ENCODE measurements at places on chromosomes 11 and 22.

DNA sequence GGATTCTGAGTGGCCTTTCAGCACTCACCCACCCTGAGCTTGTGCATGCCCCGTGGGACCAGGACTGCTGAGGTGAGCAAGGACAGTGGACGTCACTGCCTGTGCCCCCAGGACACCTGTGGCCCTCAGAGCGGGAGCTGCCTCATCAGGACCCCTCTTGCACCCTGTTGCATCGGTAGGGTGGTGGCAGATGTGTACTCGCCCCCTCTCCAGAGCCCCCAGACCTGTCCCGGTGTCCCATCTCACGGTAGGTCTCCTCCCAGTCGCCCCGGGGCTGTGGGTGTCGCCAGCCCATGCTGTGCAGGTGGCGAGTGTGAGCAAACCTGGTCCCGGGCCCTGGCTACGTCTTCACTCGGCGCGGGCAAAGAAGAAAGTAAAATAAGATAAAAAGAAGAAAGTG is 374.2 kb downstream of the TBC1D22A start:
- no peak for DNase-seq

- DNase-seq, result no peak
Measured at GRCh38 chr22:29117799-29118477, 45.1 kb downstream of the KREMEN1 start.

GRCh38 chr11:8747173-8747572 is 64.6 kb downstream of the RPL27A start:
- DNase-seq, result no peak

DNA sequence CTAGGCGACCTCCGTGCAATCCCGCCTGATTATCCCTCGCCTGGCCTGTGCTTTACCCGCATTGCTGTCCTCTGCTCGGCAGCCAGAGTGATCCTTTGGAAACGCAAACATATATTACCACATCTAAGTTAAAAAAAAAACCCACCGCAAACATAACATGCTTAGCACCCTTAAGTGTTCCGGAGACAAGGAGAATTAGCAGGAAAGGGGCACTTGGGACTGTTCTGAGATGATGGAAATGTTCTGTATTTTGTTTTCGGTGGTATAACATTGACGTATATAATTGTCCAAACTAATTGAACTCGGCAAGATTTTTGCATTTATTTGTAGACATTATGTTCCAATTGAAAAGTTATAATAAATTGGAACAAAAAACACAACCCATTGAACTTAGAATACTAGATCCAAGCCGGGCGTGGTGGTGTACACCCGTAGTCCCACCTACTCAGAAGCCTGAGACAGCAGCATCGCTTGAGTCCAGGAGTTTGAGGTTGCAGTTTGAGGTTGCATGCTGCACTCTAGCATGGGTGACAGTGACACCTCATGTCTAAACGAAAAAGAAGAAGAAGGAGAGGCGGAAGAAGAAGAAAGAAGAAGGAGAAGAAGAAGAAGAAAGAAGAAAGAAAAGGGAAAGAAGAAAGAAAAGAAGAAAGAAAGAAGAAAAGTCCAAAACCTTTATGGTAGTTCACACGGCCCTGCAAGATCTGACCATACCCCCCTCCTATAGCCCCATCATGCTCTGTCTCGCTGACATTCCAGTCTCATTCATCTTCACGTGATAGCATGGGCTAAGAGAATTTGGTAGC is 604 bp upstream of the POLR3H start:
- no peak for DNase-seq

DNA sequence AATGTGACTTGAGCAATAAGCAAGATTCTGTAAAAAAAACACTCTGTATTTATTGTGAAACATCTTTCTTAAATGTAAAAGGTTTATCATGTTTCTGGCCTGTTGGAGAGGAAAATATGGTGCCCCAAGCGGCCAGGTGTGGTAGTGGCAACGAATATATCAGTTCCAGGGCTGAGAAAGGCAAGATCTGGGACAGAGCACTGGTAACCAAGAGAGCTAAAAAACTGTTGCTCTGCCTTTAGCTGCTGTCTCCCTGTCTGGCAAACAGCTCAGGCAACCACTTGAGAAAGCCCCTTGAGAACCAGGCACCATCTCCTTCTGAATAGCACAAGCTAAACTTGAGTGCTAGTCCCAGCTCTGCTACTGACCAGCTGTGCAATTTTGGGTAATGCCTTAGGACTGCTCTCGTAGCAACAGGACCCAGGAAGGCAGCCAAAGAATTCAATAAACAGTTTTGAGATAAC is 129.9 kb downstream of the KCNC1 start:
- no peak for DNase-seq

- DNase-seq, result no peak
Measured at GRCh38 chr11:9688716-9689511, 25.0 kb downstream of the SWAP70 start.

GRCh38 chr22:36608987-36609386 is 80.0 kb upstream of the EIF3D start:
- DNase-seq, result no peak

DNA sequence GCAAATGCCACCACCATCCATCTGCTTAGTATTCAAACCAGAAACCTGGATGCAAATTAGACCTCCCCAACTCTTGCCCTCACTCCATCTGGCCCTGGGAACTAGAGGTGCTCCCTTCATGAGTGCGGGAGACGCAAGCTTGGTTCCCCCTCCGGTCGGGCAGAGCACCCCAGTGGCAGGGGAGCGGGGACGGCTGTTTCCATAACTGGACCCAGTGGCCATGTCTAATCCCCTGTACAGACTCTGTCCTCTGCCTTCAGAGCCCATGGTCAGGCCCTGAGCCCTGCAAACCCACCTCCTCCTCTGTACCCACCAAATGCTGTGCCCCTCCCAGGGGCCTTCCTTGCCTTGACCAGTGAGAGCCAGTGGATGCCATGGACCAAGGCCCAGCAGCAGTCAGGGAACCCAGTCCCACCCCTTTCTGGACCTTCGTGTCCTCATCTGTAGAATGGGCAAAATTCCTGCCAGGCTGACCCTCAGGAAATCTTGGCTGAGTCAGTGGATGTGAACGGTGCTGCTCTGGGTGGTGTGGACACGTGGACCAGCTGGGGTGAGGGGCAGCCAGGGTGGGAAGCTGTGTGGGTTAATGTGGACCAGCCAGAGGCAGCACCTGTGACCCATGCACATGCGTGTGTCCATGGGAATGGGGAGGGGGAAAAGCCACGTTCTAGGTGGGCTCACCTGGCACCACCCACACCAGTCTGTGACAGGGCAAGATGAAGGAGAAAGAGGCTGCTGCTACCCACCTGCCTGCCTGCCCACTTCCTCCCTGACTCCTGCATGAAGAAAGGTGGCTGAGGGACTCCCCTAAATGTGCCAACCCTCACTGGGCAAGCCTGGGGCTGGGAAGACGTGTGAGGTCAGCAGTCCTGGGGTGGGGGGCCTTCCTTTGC is 72.8 kb downstream of the LRRC32 start:
- no peak for DNase-seq

GRCh38 chr11:66855574-66856495 is 1.0 kb upstream of the LRFN4 start:
- DNase-seq, result peak; percentile 84

- no peak for DNase-seq
Measured at GRCh38 chr11:33721426-33721825, 14.8 kb downstream of the CD59 start.

GRCh38 chr22:43346521-43346929 is 3.4 kb upstream of the SCUBE1 start:
- peak; percentile 61 for DNase-seq

GRCh38 chr22:43277987-43278601 is 65.1 kb downstream of the SCUBE1 start:
- no peak for DNase-seq

GRCh38 chr11:81959341-81959740 is 774.3 kb downstream of the FAM181B start:
- no peak for DNase-seq

DNA sequence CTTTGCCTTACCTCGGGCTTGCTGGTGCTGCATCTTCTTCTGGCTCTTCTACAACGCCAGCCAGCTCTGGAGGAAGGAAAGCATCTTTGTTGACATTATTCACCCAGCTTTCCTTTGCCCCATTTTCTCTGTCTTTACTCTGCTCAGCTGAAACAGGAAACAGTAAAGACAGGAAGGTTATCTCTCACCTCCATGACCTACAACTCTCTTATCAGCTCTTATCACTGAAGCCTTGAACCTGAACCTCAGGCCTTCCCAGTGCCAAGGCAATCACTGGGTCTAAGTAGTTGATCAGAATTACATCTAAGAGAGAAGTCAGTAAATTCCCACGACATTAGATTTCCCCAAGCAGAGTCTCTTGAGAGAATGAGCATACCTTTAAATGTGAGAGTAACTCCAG is 59.6 kb upstream of the CCDC89 start:
- no peak for DNase-seq

DNA sequence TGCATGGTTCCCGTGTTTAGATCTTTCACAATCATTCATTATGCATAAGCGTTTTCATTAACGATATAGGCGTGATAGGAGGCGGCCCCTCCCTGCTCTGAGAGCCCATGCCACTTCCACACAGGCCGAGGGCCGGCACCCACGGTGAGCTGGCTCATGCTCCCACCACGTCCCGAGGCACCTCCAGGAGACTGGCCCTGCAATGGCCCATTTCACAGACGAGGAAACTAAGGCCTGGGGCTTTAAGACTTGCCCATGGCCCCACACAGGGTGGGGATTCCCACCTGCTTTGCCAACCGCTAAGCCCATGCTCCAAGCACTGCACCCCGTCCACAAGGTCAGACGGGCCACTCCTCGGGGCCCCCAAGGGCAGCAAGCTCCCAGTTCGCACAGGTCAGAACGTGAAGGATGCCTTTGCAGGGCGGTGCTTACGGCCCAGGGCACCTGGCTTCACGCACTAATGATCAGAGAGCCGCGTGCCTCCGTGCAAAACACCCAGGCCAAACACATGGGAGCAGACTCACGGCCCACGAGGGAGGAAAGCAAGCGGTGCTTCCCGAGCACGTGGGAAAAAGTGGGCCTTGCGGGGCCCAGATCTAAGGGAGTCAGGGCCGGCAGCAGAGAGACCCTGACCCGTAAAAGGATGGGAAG is 8.3 kb downstream of the OSBPL5 start:
- DNase-seq, result no peak

DNA sequence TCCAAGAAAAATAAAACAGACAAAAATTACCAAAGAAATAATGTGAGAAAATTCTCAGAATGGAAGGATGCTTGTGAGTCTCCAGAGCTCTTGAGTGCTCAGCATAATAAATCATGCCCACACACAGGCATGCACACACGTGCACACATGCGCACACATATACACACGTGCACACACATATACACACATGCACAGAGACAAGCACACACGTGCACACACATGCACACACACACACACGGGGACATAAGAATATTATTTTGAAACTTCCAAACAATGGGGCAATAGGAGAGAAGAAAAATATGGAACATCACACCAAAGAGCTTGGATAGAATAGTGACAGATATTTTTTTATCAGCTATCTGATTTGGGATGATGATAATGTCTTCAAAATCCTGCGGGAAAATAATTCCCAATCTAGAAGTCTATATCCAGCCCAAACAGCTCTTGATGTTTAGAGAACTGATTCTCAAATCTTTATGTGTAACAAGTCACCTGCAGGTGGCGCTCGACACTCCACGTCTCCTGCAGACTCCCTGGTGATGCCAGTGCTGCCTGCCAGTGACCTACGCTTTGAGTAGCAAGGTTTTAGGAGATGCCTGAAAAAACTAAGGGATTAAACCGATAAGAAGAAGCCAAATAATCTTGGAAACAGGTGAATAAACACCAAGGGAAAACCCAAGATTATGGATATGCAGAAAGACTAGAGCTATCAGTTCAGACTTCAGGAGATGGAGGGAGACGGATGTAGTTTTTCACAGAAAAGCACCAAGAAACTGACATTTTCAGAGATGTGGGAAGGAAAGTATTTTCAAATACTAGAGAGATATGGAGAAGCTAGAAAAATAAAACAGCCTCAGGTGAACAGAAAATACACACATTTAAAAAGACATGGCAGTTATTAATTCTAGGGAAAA is 743.6 kb downstream of the ETS1 start:
- peak; percentile 49 for DNase-seq

DNA sequence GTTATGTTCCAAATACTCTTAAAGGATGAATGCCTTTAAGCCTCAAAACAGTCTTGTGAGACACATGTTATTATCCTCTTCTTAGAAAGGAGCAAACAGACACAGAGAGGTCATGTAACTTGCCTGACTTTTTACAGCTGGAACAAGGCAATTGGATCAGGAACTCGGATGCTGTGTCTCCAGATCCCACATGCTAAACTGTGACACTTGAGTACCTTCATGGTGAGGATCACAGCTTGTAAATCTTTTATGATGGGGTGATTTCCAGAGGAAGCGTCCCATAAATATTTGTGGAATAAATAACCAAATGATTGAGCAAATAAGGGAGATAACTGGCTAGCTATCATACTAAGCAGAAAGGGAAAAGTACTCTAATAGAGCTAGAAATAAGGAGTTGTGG is 171.2 kb downstream of the C11orf91 start:
- no peak for DNase-seq

GRCh38 chr11:63940786-63941185 is 2.0 kb downstream of the NAA40 start:
- DNase-seq, result no peak

DNA sequence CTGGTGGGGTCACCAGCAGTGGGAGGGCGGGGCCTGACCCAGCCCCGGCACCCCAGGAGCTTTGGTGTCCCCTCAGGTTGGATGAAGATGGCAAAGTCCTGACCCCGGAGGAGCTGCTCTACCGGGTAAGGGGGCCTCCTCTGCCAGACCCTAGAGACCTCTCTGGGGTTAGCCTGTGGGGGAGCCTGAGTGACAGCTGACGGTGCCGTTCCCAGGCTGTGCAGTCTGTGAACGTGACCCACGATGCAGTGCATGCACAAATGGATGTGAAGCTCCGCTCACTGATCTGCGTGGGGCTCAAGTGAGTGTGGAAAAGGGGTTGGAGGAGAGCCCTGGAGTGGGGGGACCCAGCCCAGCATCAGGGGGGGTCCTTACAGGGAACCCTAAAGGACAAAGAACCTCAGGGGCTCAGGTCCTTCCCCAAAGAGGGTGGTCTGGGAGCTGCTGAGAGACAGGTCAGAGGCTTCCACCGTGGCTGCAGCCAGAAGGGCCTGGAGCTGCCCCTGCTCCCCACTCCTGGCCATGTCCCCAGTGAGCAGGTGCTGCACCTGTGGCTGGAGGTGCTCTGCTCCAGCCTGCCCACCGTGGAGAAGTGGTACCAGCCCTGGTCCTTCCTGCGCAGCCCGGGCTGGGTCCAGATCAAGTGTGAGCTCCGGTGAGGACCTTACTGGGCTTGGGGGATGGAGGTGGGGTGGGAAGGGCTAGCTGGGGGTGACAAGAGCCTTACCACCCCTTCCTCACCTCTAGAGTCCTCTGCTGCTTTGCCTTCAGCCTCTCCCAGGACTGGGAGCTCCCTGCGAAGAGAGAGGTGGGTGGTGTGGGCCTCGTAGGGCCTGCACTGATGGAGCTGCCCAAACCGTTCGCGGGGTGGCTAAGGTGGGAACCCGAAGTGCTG is 38.6 kb downstream of the SGSM3 start:
- no peak for DNase-seq

- DNase-seq, result no peak
Measured at GRCh38 chr11:11540157-11540556, 81.6 kb downstream of the GALNT18 start.

All from stimulated activated naive CD8-positive, alpha-beta T cell treated with anti-CD3 and anti-CD28 coated beads, Interleukin-15, amount 100 ng/mL, for 72 hours (primary cell).